ENCODE measurements at places on chromosomes 7 and 10.

GRCh38 chr7:52500841-52501240 is 534.6 kb upstream of the POM121L12 start:
- no peak for DNase-seq

- no peak for DNase-seq
Measured at GRCh38 chr7:82566752-82567151, 123.2 kb upstream of the CACNA2D1 start.

DNA sequence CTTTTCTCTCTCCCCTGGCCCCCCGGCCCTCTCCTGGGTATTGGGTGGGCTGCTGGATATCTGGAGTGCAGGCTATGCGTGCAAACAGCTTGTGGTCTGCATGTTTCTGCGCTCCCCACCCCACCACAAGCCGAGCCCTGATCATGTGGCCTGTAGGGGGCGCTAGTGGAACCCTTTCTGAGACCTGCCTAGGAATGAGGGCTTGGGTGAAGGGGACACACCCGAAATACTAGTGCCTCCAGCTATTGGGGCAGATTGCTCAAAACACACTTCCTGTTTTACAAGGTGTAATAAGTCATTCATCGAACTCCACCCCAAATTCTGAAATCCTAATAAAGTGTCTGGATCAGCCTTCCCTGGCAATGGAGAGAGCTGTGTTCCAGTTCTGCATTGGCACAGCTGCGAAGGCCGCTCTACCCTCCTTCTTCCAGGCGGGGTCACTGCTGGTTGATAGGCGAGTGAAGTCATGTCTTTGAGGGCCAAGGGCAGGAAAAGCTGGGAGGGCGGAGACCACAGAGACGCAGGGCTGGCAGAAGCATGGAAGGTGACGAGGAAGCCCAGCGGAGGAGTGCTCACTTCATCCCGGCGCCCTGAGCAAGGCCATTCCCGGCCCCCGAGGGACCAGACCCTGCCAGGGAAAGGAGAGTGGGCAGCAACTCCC is 19.8 kb upstream of the PRRT4 start:
- no peak for DNase-seq

GRCh38 chr10:7171825-7172224 is 239.0 kb downstream of the SFMBT2 start:
- no peak for DNase-seq

GRCh38 chr7:155337946-155338631 is 40.4 kb downstream of the INSIG1 start:
- DNase-seq: no peak
